ENCODE measurements at places on chromosomes 6 and 20. TPM values are rescaled to one million over a fixed set of nuclear protein-coding genes. Genes with fewer than 3 reads are reported as not detected.

SMOC2 gene
- not detected for total RNA-seq

OR2B6 gene
- 0.15 TPM for total RNA-seq

TUBB2B gene
- total RNA-seq: 15.3 TPM

AP5S1 gene
- total RNA-seq: 15.1 TPM

PRL gene
- total RNA-seq: not detected

SLC32A1 gene
- not detected for total RNA-seq

TP53TG5 gene
- total RNA-seq: not detected

KHDC1 gene
- 3.4 TPM for total RNA-seq

CD93 gene
- total RNA-seq: not detected

SLC22A1 gene
- 2.0 TPM for total RNA-seq

THEMIS gene
- total RNA-seq: not detected

TPBG gene
- total RNA-seq: 35.5 TPM

COL10A1 gene
- total RNA-seq: not detected

All from A549 treated with Hydrocortisone at 1 μM for 4 hours (cell line).